Gastrocnemius medialis (tissue), 4 donors: ENCODE measurements at places on chromosomes 5 and 9. TPM values are rescaled to one million over a fixed set of nuclear protein-coding genes. Genes with fewer than 3 reads are reported as not detected.

Gene SLC28A3
- not detected for total RNA-seq

GRCh38 chr5:173205916-173206315, 29.1 kb downstream of the NKX2-5 start:
- no peak for DNase-seq

- no peak for DNase-seq
Observed at GRCh38 chr9:36987409-36987808, 46.7 kb downstream of the PAX5 start.

DNA sequence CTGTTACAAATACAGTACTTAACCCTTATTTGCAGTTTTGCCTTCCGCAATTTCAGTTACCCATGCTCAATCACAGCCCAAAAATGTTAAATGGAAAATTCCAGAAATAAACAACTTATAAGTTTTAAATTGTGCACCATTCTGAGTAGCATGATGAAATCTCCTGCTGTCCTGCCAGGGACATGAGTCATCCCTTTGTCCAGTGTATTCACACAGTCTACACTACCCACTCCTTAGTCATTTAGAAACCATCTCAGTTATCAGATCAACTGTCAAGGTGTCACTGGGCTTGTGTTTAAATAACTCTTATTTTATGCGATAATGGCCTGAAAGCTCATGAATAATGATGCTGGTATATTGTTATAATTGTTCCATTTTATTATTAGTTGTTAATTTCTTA, 95.8 kb downstream of the PLCXD3 start:
- DNase-seq: peak; percentile 28

- DNase-seq: no peak
Observed at GRCh38 chr5:45060724-45061123, 252.0 kb downstream of the MRPS30 start.

- no peak for DNase-seq
Observed at GRCh38 chr5:66503203-66503789, 92.9 kb upstream of the MAST4 start.

- DNase-seq: no peak
Observed at GRCh38 chr5:167821151-167821550, 470.3 kb upstream of the WWC1 start.

Gene TLX3
- total RNA-seq: not detected
